Mesenteric fat pad (tissue), 1 donor: ENCODE measurements at places on chromosomes 2 and 18.

GRCh38 chr2:218168635-218169462 is 2.1 kb upstream of the CXCR1 start:
- no peak for DNase-seq

- no peak for DNase-seq
These were observed 154.3 kb upstream of the FN1 start for GRCh38 chr2:215590010-215590745.

DNA sequence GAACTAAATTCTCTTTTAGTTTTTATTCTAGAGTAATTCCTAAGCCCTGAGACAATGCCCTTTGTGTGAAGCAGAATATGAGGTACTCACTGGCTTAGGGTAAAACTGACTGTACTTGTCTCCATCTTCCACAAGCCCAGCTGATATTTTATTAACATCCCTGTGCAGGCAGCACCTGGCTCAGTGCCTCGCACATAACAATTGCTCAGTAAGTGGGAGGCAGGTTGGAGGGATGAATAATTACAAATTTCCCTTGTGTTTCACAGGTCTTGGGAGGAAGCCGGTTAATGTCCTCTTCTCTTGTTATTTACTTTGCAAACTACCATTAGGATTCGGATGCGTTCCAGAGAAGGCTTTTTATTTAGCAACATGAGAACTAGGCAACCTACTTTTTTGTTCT is 249.8 kb upstream of the FSHR start:
- DNase-seq: no peak

GRCh38 chr18:63175264-63175663 is 144.3 kb downstream of the BCL2 start:
- DNase-seq: no peak
